Skin of body (tissue), 3 donors: ENCODE measurements at places on chromosomes 2 and 18. TPM values are rescaled to one million over a fixed set of nuclear protein-coding genes. Genes with fewer than 3 reads are reported as not detected.

The LONRF2 gene
- 2.8 TPM for total RNA-seq

The GCG gene
- total RNA-seq, result not detected

The EML4 gene
- 54.7 TPM for total RNA-seq

The PSMA8 gene
- not detected for total RNA-seq

The CPLX4 gene
- total RNA-seq, result not detected

The ASXL3 gene
- total RNA-seq, result 6.1 TPM

The SIX3 gene
- total RNA-seq, result not detected

The KYNU gene
- total RNA-seq, result 3.2 TPM

The PRADC1 gene
- 9.0 TPM for total RNA-seq

The ING5 gene
- total RNA-seq, result 32.4 TPM

The SP140L gene
- total RNA-seq, result 3.8 TPM

The RUFY4 gene
- total RNA-seq, result 0.10 TPM

The TMBIM1 gene
- total RNA-seq, result 90.2 TPM

The PROM2 gene
- 9.4 TPM for total RNA-seq

The NEU2 gene
- total RNA-seq, result 1.4 TPM

DNA sequence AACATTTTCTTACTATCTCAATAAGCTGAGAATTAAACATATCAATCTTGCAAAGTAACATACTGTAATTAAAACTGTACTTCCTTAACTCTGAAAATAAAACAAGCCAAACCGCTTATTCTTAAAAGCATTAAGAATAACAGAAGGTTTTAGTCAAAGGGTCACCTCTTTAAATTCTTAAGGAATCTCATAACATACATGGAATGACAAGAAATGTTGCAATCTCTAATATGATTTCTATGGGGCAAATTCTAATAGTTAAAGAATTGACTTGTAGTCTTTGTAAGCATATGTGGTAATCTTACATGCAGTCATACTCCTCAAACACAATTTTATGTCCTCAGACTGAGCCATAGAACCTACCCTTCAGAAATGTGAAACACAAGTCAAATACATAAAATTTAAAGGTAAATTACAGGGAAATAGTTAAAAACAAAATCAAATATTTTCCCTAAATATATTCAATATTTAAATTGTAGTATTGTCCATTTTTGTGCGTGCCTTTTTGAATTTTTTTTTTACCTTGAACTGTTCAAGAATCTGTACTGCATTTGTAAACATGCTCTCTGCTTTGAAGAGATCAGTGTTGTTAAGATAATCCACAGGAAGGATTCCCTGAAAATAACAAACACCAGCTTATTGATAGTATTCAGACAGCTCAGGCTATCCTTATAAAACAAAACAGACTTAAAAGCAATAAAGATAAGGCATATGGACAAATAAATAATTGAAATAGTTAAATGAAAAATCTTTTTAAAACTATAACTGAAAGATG is 48.2 kb downstream of the PIGN start:
- no peak for DNase-seq

- no peak for DNase-seq
Observed at GRCh38 chr18:65592435-65592834, 158.4 kb upstream of the CDH7 start.

- no peak for DNase-seq
Observed at GRCh38 chr18:46046126-46046525, 25.9 kb downstream of the PSTPIP2 start.

GRCh38 chr2:53230691-53231090 is 536.9 kb upstream of the CHAC2 start:
- DNase-seq, result no peak

DNA sequence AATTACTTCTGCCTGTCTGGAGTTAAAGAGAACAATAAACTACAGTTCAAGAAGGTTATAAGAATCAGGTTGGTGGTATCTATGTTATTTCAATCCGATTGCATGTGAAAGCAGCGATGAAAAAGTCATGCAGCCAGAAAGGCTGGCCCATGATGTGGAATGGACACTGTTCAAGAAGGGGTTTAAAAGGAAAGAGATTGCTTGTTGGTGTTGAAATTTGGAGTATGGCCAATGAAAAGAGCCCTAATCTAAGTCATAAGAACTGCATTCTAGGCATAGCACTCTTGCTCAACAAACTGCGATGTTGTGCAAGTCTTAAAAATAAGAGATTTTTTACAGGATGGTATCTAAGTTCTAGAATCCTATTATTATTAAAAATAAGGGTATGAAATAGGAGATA is 61.3 kb downstream of the EFEMP1 start:
- no peak for DNase-seq

GRCh38 chr2:109272461-109272860 is 143.5 kb downstream of the SH3RF3 start:
- DNase-seq, result no peak

DNA sequence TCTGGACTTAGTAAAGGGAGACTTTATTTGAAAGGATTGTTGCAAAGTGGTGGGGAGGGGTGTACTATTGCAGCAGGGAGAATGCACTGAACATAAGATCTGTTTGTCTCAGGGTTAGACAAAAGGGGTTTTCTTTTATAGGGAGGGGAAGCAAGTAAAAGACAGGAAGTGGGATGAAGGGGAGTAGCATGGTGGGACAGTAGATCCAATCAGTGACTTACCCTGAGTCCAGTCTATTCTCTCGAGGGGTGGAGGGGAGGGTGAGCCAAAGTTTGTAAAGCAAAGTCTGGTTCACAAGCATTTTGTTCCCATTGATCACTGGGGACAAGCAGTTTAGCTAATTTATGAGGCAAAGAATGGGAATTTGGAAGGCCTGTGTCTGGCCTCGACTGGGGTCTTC is 35.0 kb upstream of the CYP27C1 start:
- DNase-seq, result peak; percentile 30

DNA sequence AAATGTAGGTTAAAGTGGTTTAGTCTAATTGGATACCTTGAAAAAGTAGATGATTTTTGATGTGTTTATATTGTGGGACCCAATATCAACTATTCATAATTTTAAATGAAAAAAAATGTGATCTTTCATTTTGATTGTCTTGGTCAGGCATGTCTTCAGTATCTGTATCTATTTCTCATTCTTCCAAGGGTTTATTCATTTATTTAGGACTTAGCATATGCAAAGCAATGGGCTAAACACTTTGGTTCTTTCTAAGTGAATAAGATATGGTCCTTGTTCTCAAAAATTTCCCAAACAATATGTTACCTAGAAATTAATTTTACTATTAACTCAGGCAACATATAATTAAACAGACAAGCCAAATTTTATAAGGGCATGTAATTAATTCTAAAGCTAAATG is 49.1 kb downstream of the CSRNP3 start:
- no peak for DNase-seq

GRCh38 chr2:10581021-10581420 is 108.8 kb downstream of the NOL10 start:
- no peak for DNase-seq
